ENCODE measurements at places on chromosomes 3 and 15.

GRCh38 chr3:82133070-82133606 lies 371.7 kb upstream of the GBE1 start:
- peak; percentile 59 for DNase-seq

DNA sequence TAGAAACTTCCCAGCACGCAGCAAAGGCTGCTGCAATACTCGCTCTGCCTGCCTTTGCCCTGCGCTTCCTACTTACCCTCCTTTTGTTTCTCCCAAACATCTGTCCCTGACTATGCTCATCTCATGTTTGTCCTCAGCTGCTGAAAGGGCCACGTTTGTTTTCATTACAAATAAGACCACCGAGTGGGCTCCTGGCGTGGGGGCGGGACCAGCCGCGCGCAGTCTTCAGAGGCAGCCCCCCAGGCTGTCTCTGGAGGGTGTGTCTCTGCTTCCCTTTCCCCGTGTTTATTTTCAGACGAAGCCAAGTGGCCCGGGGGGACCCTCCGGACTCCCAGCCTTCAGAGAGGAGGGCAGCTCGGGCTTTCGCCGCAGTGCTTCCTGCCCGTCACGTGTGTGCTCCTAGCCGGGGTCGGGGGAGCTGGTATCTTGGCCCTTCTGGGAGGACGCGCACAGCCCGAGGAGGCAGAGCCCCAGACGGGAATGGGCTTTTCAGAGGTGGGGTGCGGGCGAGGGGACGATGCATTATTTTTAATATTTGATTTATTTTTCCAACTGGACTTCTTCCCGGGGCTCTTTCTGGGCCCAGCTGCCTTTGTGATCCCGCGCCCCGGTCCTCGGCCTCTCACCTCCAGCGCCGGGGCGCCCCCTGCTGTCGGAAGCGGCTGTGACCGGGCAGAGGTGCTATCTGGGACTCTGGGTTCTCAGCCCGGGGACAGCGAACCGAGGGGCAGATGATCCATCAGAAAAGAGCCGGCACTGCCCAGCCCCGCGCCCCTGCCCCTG lies 70.0 kb upstream of the CGNL1 start:
- DNase-seq: peak; percentile 76

GRCh38 chr15:100901702-100902435 lies 17.3 kb upstream of the LRRK1 start:
- no peak for DNase-seq

DNA sequence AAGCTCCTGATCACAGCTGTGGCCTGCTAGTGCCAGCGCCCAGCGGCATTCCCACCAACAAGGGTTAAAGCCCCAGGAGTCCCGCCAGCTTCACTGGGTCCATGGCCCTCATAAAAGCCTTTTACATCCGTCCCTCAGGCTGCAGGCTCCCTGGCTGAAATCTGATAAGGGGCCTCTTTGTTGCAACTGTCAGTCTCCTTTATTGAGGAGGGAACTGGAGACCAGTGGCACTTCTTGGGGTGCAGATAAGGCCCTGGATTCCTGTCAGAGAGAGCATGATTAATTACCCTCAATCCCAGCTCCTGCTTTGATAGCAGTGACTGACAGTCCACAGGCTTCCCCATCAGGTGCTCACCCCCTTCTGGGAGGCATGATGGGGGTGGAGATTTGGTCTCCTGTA lies 30.9 kb upstream of the CLK3 start:
- no peak for DNase-seq

GRCh38 chr3:52552089-52552488 lies 15.7 kb downstream of the UQCC5 start:
- DNase-seq: no peak

DNA sequence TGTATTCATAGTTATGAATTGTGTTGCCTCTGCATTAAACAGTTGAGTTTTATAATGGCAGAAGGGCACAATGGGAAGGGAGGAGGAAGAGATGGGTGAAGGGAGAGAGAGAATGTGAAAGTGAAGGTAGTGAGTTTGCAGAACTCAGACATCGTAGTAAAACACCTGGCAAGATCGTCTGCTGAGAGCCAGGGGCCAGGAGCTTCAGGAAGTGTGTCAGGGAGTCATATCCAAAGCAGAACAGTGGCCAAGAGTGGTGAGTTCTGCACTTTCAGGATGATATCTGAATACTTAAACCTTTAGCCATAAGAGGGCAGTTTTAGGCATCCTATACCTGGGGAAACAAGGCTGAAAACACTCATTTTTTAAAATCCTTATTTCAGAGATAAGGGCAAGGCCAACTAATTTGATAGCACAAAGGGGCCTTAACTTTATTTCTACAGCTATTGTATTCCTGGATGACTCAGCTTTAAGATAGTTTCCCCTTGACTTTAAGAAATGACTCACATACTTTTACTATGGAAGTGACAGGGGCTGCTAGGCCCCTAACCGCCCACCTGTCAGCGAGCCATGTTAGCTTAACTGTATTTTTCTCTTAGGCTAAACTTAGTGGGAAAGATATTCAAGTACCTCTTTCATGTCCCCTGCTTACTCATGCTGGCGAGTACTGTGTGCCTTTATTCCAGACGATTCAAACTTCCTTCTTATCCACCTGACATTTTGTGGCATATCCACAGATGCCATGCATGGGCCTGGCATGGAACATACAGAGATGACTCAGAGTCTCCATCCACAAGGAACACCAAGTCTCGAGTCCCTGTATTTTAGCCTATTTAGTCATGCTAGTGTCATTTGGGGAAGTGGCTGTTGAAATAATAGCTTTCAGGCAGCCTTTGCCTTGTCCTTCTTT lies 53.9 kb downstream of the RLBP1 start:
- peak; percentile 49 for DNase-seq

- DNase-seq: no peak
Observed at GRCh38 chr15:69897061-69897460, 200.7 kb downstream of the TLE3 start.

DNA sequence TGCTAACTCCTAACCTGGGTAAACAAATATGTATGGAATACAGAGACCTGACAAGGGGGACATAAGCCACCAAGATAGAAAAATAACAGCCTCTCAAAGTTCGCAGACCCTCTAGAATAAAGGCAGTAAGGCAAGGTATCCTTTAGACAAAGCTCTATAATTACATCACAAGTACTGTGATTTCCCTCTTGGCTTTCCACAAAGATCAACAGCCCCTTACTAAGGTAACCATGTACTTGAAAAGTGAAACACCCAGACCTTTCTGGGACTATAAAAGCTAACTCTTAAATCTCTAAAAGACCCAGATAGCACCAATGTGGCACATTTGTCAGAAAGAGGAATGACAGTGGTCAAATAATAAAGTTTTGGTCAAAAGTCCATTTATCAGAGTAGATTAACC lies 51.9 kb downstream of the TBL1XR1 start:
- DNase-seq: no peak

DNA sequence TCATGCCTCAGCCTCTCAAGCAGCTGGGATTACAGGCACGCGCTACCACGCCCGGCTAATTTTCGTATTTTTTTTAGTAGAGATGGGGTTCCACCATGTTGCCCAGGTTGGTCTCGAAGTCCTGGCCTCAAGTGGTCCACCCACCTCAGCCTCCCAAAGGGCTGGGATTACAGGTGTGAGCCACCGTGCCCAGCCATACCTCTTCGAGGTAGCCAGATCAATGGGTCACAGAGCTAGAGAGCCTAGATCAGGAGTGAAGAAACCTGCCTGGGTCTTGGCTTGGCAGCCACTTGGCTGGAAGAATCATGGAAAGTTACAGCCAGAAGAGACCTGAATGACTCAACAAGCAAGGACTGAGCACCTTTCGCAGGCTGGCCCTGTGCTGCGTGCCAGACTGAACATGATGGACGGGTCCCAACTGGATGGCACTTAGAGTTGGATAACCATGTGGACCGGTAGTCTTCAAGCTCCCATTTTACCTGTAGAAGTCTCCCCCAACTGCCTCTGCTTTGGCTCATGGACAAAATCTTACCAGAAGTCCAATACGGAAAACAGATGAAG lies 29.7 kb downstream of the GNB5 start:
- DNase-seq: no peak

- no peak for DNase-seq
Observed at GRCh38 chr3:172347895-172348679, 100.2 kb downstream of the GHSR start.

DNA sequence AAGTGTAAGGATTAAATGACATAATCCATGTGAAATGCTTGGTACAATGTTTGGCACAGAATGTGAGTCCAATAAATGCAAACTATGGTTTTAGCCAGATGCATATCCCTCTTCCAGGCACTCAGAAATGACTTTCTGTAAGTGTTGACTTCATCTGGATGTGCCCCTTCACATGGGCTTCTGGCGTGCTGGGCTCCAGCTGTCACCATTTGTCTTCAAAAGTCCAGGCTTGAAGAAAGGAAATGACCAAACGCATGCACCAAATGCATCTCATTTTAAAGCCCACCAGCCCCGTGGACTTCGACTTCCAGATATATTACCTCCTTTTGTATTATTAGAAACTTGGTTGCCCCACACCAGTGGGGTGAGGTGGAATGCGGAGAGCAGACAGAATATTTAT lies 23.7 kb downstream of the CRYGS start:
- no peak for DNase-seq

GRCh38 chr3:42367903-42368302 lies 42.5 kb downstream of the LYZL4 start:
- DNase-seq: no peak

GRCh38 chr3:7682822-7683229 lies 818.8 kb upstream of the LMCD1 start:
- DNase-seq: no peak

DNA sequence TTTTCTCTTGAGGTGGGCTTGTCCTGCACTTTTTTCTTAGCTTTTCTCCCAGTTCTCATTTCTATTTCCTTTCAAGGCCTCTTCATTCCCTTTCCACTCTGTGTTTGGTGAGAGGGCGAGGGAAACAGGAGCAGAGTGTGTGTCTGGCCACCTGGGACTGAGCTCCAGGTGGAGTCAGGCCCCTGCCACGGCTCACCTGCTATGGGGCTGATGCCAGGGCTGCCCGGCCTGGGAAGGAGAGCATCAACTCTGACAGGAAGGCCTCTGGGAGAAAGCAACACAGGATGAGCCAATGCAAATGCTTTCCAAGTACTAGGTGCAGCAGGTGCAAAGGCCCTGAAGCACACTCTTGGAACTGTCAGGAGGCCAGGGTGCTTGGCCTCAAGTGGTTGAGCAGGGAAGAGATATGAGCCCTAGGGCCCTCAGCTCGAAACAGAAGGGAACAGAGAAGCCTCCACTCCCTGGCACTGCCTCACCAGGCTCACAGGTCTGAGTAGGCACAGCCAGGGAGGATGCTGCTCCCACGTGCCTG lies 27.3 kb upstream of the DUSP7 start:
- no peak for DNase-seq
